ENCODE measurements at places on chromosomes 11 and 22.

GRCh38 chr11:131688048-131688693, 317.8 kb downstream of the NTM start:
- DNase-seq, result peak; percentile 66

DNA sequence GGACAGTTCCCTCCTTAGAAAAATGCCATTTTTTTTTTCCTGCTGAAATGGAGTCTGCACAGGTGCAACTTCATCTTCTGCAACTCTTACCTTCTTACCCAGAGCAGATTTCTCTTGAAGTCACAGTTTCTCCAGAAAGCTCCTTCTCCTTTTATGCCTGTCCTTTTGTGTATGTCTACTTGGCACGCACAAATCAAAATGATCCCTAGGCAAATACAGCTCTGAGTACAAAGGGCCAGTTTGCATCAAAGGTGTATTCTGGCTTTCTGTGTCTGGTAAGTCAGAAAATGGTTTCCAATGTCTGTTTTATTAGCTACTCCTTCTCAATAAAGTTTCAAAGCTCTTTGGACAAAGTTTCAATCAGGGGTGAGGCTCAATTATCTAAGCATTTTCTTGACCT, 2.5 kb downstream of the CLDN25 start:
- no peak for DNase-seq

DNA sequence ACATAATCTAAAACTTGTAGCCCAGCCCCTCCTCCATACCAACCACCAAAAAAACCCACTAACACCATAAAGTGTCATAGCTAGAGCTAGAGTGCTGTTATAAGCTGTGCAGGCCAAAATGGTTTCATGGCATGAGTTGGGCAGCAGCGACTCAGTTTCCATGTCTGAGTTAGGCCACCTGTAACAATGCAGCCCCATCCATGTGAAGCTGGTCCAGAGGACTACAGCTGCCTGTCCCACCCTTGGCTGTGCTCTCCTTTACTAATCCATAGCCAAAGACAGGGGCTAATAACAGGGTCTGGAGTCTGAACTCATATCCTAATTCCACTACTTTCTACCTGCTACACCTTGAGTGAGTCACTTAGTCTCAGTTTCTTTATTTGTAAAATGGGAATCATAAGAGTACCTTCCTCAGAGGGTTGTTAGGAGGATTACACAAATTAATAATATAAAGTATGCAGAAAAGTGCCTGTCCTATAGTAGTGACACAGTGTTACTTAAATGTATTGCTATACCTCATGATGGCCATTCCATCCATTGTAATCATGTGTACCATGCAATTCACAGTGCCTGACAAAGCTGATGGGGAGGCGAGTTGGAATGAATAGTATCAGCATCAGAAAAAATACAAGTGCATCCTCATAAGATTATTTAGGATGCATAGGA, 20.6 kb downstream of the KCNQ1OT1 start:
- DNase-seq, result no peak

GRCh38 chr11:12694183-12694531, 19.9 kb downstream of the TEAD1 start:
- no peak for DNase-seq

GRCh38 chr11:36362902-36363301, 66.8 kb downstream of the PRR5L start:
- no peak for DNase-seq

- DNase-seq, result no peak
Observed at GRCh38 chr11:33191467-33191866, 30.2 kb upstream of the CSTF3 start.

- DNase-seq, result no peak
Observed at GRCh38 chr11:44198146-44198724, 102.8 kb downstream of the EXT2 start.

GRCh38 chr11:82718307-82718706, 15.4 kb downstream of the FAM181B start:
- DNase-seq, result no peak

GRCh38 chr11:121890377-121890776, 225.6 kb downstream of the BLID start:
- no peak for DNase-seq

GRCh38 chr11:124922831-124923230, 3.8 kb downstream of the HEPN1 start:
- no peak for DNase-seq

DNA sequence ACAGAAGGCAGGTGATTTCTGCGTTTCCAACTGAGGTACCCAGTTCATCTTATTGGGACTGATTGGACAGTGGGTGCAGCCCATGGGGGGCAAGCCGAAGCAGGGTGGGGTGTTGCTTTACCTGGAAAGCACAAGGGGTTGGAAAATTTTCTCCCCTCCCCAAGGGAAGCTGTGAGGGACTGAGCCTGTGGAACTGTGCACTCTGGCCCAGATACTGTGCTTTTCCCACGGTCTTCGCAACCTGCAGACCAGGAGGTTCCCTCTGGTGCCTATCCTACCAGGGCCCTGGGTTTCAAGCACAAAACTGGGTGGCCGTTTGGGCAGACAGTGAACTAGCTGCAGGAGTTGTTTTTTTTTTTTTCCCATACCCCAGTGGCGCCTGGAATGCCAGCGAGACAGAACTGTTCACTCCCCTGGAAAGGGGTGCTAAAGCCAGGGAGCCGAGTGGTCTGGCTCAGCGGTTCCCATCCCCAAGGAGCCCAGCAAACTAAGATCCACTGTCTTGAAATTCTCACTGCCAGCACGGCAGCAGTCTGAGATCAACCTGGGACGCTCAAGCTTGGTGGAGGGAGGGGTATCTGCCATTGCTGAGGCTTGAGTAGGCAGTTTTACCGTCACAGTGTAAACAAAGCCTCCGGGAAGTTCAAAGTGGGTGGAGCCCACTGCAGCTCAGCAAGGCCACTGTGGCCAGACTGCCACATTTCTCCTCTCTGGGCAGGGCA, 97.2 kb downstream of the JRKL start:
- DNase-seq, result no peak

GRCh38 chr11:20156876-20157613, 3.2 kb downstream of the DBX1 start:
- peak; percentile 31 for DNase-seq

DNA sequence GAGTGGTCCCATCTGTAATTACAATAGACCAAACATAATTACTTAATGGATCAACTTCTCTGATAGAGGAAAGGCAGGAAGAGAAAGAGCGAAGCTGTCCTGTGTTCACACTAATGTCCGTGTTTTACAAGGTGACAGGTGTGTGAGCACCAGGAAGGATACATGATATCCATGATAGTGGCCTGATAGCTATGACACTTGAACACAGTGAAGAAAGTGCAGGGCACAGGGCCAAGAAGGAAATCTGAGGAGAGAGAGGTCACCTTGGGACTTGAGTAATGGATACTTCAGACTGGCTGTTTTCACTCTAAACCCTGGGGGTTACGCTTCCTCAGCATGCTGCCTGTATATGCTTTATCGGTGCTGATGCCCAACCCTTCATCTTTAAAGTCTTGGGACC, 29.4 kb downstream of the TUB start:
- DNase-seq, result no peak

DNA sequence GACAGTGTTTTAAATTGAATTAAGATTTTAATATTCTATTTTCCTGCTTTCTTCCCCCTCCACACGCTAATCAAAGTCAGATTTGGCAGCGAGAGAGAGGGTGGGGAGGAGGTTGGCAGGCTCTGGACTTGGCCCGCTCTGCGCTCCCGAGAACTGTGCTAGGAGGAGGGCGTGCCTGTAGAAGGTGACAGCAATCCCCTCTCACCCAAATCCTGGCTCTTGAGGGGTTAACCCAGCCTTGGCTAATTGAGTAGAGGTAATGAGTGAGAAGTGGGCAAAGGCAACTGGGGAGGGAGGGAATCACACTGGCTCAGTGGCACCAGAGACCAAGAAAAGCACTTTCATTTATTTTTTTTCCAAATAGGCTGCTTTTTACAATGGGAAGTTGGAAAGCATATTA, 42.2 kb downstream of the BUD13 start:
- no peak for DNase-seq

DNA sequence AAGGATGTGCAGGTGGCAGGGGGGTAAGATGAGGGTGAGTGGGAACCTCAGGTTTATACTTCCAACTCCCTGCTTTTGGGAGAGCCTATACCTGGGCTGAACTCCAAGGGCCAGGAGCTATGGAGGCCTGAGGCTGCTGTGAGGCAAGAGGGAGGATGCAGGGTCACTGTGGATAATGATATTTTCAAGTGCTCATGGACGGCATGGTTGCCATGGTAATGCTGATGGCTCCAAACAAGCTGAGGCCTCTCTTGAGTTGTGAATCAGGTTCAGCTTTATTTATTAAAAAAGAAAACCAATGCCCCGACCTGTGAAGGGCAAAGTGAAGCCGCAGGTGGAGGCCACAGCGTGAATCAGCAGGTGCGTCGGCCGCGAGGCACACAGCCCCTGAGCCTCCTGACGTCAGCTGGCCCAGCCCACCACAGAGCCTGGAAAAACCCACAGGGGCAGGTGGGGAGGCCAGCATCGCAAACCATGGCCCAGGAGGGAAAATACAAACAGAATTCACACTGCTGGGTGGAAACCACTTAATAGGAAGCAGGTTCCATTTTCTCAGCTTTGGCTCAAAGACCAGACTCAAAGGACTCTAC, 17.4 kb upstream of the CREB3L1 start:
- DNase-seq, result no peak

- DNase-seq, result peak; percentile 25
Observed at GRCh38 chr11:26331911-26332571, at the start of gene ANO3. TSS of gene ANO3 (plus strand) at chr11:26332130. CDS start at chr11:26332276, 146 bp downstream.

DNA sequence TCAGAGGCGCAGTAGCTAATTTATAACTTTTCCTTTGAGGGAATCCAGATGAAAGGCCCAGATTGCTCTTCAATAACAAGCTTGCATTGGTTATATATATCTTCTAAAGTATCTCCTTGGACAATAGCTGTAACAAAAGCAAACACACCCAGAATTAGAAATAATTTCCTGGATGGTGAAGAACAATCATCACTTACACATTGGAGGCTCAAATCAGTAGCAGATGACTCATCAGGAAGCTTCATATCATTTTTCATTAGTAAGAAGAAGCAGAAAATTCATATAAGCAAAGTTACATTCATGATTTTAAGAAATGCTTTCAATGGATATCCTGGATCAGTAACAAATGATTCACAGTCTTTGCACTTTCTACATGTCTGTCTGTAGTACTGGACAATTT, 173.6 kb upstream of the CCDC90B start:
- no peak for DNase-seq

DNA sequence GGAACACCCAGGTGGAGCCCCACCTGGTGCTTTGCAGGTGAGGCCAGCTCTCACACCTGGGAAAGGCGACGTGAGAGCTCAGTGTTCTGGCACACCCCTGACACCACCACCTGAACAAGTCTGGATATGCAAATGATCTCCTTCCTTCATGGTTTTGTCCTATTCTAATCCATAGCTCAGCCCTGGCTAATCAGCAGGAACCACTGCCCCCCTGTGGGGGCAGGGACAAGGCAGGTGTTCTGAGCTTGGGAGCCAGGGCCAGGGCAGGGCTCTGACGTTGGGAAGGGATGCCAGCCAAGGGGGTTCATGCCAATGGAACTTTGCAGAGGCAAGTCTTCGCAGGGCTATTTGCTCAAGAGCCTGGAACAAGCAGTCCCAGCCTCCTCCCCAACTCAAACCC, 144.2 kb downstream of the TRIM29 start:
- no peak for DNase-seq

GRCh38 chr11:81852896-81853295, 880.8 kb downstream of the FAM181B start:
- DNase-seq, result no peak
